DND-41 (cell line): ENCODE measurements at places on chromosomes 16 and 17.

- no peak for DNase-seq
These were observed 102.5 kb upstream of the MAF start for GRCh38 chr16:79703066-79703465.

DNA sequence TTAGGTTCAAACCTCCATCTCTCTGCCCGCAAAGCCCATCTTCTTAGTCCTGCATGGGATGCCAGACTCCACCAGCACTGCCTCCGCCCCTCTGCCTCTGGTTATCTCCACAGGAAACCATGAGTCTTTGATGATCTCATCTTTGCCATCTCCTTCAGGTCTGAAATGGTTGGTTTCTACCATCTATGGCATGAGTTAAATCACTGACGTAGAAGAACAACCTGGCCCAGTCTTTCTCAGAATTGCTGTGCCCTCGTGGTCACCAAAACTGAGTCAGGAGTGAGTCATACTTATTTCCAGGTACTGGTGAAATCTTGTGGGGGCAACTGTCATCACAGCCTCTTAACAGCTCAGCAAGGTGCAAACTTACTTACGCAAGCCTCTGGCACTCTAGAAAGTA, 468.7 kb upstream of the C16orf82 start:
- peak; percentile 69 for DNase-seq

DNA sequence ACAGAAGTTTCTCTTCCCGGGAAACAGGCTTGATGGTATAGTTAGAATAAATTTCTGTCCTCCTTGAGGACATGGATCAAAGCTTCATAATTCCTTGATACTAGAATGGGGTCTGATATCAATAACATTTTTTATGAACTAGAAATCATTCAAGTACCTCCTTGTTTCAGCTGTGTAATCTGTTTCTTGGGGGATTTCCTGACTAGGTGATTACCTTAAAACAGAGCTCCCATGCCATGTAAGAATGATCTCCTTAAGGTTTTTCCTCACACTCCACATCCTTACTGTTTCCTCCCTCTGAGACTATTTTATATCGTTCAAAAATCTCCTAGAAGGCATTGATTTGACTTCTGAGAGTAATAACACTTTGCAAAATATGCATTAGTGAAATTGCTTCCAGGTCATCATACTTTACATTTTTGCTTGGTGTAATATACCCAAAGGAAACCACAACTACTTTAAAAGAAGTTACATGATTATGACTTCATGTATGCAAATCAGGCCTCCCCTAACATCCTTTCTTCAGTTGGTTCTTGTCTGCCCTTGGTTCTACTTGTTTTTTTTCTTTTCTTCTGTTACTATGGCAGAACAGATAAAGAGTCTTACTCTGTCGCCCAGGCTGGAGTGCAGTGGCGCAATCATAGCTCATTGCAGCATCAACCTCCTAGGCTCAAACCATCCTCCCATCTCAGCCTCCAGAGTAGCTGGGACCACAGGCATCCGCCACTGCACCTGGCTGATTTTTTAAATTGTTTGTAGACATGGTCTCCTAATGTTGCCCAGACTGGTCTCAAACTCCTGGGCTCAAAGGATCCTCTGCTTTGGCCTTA, 388.8 kb downstream of the ZFHX3 start:
- DNase-seq = no peak

GRCh38 chr16:75035410-75035968, 36.7 kb downstream of the ZNRF1 start:
- no peak for DNase-seq

DNA sequence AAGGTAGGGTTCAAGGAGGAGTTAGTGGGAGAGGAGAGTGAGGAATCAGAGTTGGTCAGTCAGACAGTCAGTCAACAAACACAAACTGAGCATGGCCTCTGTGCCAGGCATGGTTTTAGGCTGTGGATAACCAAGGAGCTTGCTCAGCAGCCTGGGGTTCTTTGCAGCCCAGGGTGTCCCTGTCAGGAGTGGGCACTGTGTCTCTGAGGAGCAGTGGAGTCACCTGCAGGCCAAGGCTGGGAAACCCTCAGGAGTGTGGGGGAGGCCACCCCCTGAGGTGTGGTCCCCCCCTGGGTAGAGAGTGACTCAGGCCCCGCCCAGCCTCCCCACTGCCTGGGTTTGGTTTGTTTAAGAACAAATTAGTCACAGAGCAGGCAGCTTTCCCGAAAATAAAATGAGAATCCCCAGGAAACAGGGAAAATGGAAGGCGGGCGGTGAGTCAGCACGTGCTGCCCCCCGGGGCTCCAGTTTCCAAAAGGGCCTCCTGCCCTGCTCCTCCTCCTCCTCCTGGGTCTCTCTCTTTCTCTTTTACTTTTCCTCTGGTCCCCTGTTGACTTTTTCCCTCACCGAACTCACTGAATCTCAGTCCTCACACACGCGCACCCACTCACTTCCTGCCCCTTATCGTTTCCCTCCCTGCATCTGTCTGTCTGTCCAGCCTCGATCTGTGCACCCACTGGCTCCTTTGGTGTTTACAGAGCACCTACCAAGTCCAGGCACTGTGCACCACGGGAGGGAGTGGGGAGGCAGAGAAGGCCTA, 44.3 kb downstream of the SOCS3 start:
- no peak for DNase-seq

DNA sequence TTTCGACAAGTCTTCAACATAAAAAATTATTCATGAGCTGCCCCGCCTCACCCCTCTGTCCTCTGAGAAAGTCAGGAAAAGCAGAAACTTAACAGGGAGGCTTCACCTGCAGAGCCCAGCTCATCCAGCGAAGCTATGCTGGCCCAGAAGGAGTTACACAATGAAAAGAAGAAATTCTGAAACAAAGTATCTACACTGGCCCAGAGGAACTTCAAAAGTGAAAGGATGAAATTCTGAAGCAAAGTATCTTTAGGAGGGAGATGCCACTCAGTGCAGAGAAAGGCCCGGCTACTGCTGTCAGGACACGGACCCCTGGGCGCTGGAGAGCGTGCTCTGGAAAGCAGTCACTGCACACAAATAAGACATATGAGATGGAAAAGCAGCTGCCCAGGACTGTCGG, 1.6 kb downstream of the GALNS start:
- DNase-seq = no peak

- DNase-seq = no peak
These were observed 449.8 kb downstream of the KCNJ18 start for GRCh38 chr17:22142091-22142490.
